ENCODE measurements at places on chromosomes 2 and 18.

GRCh38 chr2:61762292-61762691 lies 91.6 kb downstream of the FAM161A start:
- DNase-seq, result peak; percentile 15

DNA sequence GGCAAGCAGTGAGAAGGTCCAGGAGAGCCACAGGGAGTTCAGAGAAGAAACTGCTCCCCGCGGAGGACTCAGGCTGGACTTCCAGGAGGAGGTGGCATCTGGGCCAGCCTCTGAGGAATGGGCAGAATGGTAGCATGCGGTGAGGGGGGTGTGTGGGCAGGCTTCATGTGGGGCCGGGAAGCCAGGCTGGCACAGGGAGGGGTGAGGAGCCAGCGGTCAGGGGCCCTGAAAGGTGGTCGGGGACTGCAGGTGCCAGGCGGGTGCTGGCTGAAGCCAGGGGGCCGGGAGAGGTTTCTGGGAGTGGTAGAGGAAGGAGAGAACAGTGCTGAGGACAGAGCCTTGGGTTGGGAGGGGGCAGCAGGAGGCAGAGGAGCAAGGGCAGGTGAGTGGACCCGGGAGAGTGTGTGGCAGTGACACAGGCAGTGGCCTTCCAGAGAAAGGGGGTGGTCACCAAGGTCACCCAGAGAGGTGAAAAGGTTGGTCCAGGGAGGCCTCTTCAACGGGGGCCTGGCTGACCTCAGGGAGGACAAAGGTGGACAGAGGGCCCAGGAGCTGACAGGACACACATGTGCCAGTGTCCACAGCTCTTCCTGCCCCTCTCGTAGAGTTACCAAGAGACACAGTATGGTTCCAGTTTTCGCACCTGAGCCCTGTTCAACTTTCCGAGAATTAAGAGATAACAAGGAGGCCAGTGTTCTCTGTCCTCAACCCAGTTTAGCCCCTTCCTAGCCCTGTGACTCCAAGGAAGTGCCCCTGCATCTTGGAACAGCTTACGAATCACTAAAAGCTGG lies 101.2 kb upstream of the ASB18 start:
- DNase-seq, result no peak

DNA sequence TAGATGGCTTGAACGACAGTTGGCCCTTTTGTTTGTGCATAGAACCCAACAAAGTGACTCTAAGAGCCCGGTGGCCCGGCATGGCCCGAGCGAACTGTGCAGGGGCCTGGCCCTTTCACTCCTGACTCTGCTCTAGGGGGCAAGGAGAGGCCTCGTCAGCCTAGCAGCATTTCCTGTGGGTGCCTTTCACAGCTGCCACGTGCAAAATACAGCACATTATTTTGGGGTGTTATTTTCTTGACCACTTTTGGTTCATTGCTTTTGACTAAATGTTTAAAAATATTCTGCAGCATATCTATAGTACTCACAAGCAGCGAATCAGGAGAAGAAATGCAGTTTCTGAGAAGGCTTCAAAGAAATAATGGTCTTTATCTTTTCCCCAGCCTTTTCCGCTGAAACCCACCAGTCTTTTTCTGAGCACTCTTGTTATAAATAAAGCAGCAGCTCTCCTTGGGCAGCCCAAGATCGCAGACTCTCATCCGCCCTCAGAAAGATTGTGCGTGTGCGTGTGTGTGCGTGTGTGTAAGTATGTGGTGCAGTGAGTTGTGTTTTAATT lies 31.3 kb downstream of the DGKD start:
- peak; percentile 72 for DNase-seq

- DNase-seq, result no peak
These were observed 298.4 kb upstream of the FBXO11 start for GRCh38 chr2:48204750-48205136.

All from OCI-LY7 (cell line).